ENCODE measurements at places on chromosomes 2 and 18.

GRCh38 chr18:22951823-22952222 lies 18.7 kb downstream of the RBBP8 start:
- no peak for DNase-seq

DNA sequence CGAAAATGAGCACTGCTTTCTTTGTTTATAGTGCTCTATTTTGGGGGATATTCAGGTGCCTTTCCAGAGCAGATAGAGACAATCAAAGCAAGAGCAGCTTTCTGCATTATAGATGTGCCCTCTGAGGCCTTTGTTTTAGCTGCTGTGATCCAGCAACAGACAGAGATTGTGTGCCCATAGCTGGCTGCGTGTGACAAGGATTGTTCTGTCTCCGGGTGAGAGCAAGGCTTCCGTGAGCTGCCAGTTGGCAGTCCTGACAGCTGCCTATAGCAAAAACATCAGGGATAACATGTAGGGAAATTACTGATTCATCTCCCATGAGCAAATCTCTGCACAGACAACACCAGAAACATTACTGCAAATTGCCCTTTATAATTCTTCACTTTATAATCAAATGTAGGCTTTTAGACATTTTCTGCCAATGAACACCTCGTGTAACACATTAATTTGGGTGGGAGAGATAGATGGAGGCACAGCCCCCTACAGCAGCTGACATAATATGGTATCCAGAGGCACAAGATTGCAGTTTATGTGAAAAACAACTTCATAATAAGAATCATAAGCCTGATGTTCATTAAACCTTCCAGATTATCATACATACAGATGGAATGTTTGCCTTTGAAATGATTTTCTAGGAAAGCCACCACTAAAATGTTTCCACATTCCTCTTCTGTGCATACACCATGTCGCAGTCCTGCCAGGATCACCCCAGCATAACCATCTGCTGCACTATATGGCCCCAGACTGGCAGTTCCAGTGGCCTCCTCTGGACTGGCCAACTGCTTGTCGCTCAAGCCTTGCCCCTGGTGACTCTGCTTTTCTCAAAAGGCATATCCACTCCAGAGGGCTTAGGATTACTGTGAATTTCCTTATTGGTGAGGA lies 131.2 kb downstream of the TRIB2 start:
- DNase-seq = no peak

- DNase-seq = no peak
Observed at GRCh38 chr2:189409647-189410046, 31.6 kb upstream of the WDR75 start.

GRCh38 chr2:36169843-36170242 lies 185.7 kb upstream of the CRIM1 start:
- no peak for DNase-seq

- no peak for DNase-seq
Observed at GRCh38 chr2:72289283-72289682, 141.6 kb upstream of the CYP26B1 start.

GRCh38 chr2:177799531-177799930 lies 273.0 kb downstream of the PDE11A start:
- no peak for DNase-seq

GRCh38 chr18:78740876-78741275 lies 238.7 kb upstream of the SALL3 start:
- DNase-seq = no peak

- no peak for DNase-seq
Observed at GRCh38 chr2:202718614-202719013, 83.8 kb downstream of the FAM117B start.

All from posterior vena cava (tissue), 2 donors.